Glutamatergic neuron (in vitro differentiated cells): ENCODE measurements at places on chromosomes 12 and 14.

DNA sequence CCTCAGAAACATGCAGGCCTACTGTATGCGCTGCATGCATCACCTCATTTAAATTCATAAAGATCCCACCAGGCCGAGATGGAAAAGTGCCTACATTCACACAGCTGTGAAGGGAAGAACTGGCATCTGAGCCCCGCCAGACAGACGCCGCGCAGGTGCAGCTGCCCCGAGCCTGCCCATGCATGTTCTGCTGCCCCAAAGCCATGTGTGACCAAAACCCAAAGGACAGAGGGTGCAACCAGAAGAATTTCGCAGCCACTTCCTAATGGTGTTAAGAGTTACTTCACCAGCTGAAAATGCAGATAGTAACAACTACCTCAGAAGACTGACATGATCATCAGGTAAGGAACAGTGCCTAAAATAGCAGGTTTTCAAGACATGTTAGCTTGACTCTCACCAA, 13.5 kb upstream of the KRT8 start:
- H3K27me3 ChIP-seq: peaks cover 2% of the 10 kb centered on the region
- no peaks in the 10 kb centered on the region for H3K36me3 ChIP-seq
- no peaks in the 10 kb centered on the region for H3K4me1 ChIP-seq
- no peak overlapping the region for H3K4me3 ChIP-seq
- DNase-seq: no peak
- H3K27ac ChIP-seq: no peak overlapping the region

DNA sequence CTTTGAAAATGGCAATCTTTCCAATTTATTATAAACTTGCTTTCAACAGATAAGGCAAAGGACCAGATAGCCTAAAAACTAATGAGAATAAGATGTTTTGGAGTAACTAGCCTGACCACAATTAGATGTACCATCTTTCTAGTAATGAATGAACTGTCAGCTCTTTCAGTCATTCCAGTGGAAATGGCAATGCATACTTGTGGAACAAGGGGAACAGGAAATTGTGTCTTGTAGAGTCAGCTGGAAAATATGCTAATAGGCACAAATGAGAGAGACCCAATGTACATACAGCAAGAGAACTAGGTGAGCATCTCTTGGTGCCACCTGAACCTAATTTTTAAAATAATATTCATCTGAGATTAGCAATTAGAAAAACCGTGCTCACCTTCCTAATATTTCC, 76.1 kb upstream of the GPHB5 start:
- peaks cover 19% of the 10 kb centered on the region for H3K36me3 ChIP-seq
- DNase-seq: no peak
- no peak overlapping the region for H3K27ac ChIP-seq
- H3K27me3 ChIP-seq: peaks cover 2% of the 10 kb centered on the region
- no peak overlapping the region for H3K4me3 ChIP-seq

GRCh38 chr12:5565933-5566599, 134.2 kb downstream of the NTF3 start:
- peaks cover 17% of the 10 kb centered on the region for H3K27me3 ChIP-seq
- H3K4me1 ChIP-seq: peaks cover 18% of the 10 kb centered on the region
- DNase-seq: no peak
- H3K4me3 ChIP-seq: no peak overlapping the region

DNA sequence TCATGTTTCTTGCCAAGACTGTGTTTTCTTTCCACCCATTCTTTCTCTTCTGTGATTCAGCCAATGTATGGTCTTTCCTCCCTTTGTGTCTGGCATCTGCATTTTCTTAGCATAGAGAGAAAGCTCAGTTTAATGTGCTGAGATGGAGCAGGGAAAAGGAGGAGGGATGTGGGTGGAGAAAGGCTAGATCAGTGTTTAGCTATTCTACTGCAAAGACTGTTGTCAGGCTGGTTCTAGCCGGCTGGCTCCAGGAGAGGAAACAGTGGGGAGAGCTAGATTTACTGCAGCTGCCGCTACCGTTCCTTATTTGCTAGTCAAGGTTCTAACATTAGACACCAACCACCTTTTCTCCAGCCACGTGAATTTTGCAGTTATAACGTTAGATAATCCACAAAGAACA, 5.2 kb upstream of the RIMKLB start:
- H3K36me3 ChIP-seq: no peaks in the 10 kb centered on the region
- H3K4me3 ChIP-seq: peak overlapping the region; percentile 28
- H3K27me3 ChIP-seq: no peaks in the 10 kb centered on the region
- H3K27ac ChIP-seq: peak overlapping the region; percentile 60

- H3K36me3 ChIP-seq: no peaks in the 10 kb centered on the region
- peaks cover 8% of the 10 kb centered on the region for H3K4me1 ChIP-seq
- no peaks in the 10 kb centered on the region for H3K27me3 ChIP-seq
- DNase-seq: no peak
These were observed 13.9 kb downstream of the SYT1 start for GRCh38 chr12:78878459-78878858.

DNA sequence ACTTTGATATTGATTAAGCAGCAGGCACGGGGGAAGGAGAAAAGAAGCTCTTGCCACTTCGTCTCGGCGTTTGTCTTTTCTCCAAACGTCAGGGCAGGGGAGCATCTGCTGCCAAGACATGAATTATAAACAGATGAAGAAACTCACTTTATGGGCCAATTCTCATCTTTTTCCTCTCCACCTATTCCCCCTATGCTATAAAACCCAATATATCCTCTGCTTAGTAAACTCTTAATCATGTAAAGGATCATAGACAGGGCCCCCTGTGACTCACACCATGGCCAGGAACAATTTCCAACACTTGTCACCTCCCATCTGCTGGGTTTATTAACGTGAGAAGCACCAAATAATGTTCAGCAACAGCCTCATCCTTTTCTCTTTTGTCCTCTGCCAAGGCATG, 1092.1 kb upstream of the TMEM132C start:
- peaks cover 5% of the 10 kb centered on the region for H3K27me3 ChIP-seq
- H3K4me1 ChIP-seq: no peaks in the 10 kb centered on the region
- no peak overlapping the region for H3K4me3 ChIP-seq
- no peak for DNase-seq
- peaks cover 17% of the 10 kb centered on the region for H3K36me3 ChIP-seq
- H3K27ac ChIP-seq: no peak overlapping the region

- H3K27ac ChIP-seq: no peak overlapping the region
- H3K27me3 ChIP-seq: no peaks in the 10 kb centered on the region
- H3K36me3 ChIP-seq: no peaks in the 10 kb centered on the region
- no peak for DNase-seq
These were observed 266.9 kb upstream of the PELI2 start for GRCh38 chr14:55851301-55851700.

DNA sequence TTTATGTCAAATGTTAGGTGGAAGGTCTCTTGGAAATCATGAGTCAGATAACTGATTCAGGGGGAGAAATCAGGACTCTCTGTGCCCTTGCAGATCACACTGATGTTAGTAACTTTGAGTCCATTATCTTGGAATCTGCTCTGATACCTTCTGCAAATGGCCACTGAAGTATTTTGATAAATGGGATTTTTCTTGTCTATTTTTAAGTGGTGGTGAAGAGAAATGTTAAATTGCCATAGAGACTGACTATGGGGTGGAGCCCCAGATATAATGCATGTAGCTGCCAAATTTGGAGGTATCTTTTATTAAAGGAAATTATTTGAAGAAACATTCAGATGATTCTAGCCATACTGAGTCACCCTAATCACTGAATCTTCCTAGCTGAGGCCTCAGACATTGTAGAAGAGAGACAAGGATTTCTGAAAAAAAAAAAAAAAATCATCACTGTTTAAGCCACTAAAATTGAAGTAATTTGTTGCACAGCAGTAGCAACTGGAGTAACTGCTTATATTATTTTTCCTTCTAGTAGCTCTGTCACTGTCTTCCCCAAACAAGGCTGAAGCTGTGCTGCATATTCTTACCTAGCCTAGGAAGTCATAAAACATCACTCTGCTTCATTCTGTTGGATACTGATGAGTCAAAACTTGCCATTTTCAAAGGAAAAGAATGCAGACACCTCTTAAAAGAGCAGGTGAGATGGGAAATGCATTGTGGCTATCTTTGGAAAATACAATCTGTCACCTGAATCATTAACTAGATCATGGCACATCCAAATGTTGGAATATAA, 36.0 kb upstream of the CLEC14A start:
- no peak overlapping the region for H3K27ac ChIP-seq
- no peaks in the 10 kb centered on the region for H3K27me3 ChIP-seq
- no peaks in the 10 kb centered on the region for H3K36me3 ChIP-seq
- no peak overlapping the region for H3K4me3 ChIP-seq
- DNase-seq: no peak

- H3K27ac ChIP-seq: no peak overlapping the region
- H3K36me3 ChIP-seq: no peaks in the 10 kb centered on the region
- no peak for DNase-seq
- no peaks in the 10 kb centered on the region for H3K4me1 ChIP-seq
- H3K27me3 ChIP-seq: no peaks in the 10 kb centered on the region
These were observed 615.2 kb downstream of the RPS29 start for GRCh38 chr14:48970943-48971342.

GRCh38 chr12:81212996-81213696, 135.3 kb downstream of the ACSS3 start:
- H3K4me3 ChIP-seq: no peak overlapping the region
- no peaks in the 10 kb centered on the region for H3K27me3 ChIP-seq
- H3K4me1 ChIP-seq: peaks cover 18% of the 10 kb centered on the region
- DNase-seq: no peak
- no peaks in the 10 kb centered on the region for H3K36me3 ChIP-seq

- H3K27ac ChIP-seq: no peak overlapping the region
- DNase-seq: no peak
- H3K27me3 ChIP-seq: no peaks in the 10 kb centered on the region
- H3K4me3 ChIP-seq: no peak overlapping the region
These were observed 799.7 kb downstream of the RPS29 start for GRCh38 chr14:48786498-48786897.

GRCh38 chr12:127083008-127083949, 1183.7 kb upstream of the TMEM132C start:
- no peak overlapping the region for H3K4me3 ChIP-seq
- H3K36me3 ChIP-seq: no peaks in the 10 kb centered on the region
- peaks cover 1% of the 10 kb centered on the region for H3K27me3 ChIP-seq
- no peak overlapping the region for H3K27ac ChIP-seq
- no peaks in the 10 kb centered on the region for H3K4me1 ChIP-seq

DNA sequence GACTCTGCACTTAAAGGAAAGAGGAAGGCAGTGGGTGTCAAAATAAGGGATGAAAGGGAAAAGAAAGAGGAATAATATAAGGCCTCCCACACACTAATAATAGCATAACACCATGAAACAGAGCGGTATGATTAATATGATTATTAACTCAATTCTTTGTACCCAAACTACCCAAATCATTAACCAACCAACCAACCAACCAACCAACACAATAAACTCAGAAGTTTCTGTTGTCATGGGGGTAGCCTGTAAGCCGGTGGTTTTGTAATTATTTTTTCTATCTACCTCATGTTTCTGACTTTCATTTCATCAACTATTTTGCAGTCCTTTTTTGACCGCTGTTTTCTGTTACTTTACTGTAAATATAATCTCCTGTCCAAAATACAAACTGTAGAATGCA, 105.8 kb downstream of the RERG start:
- no peaks in the 10 kb centered on the region for H3K27me3 ChIP-seq
- no peak overlapping the region for H3K27ac ChIP-seq
- no peaks in the 10 kb centered on the region for H3K4me1 ChIP-seq

- peaks cover 62% of the 10 kb centered on the region for H3K4me1 ChIP-seq
- H3K27me3 ChIP-seq: peaks cover 54% of the 10 kb centered on the region
- no peaks in the 10 kb centered on the region for H3K36me3 ChIP-seq
- no peak for DNase-seq
These were observed 5.1 kb upstream of the SIX1 start for GRCh38 chr14:60654334-60654821.

DNA sequence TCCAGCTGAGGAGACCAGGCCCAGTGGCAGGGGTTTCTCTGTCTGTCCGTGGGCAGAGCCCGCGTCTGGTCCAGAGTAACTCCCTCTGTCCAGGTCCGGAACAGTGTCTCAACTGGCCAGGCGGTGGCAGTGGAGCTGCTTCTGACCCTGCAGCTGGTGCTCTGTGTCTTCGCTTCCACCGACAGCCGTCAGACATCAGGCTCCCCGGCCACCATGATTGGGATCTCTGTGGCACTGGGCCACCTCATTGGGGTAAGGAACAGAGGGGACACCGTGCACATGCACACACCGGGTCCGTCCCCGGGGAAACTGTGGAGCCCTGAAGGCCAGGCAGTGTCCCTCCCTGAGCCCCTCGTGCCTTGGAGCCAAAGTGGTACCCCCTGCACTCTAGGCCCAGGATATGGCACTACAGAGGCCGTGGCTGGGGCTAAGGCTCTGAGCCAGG, 1.5 kb downstream of the AQP6 start:
- peaks cover 28% of the 10 kb centered on the region for H3K4me1 ChIP-seq
- H3K4me3 ChIP-seq: no peak overlapping the region
- no peaks in the 10 kb centered on the region for H3K36me3 ChIP-seq
- peaks cover 6% of the 10 kb centered on the region for H3K27me3 ChIP-seq
- no peak overlapping the region for H3K27ac ChIP-seq

- no peaks in the 10 kb centered on the region for H3K27me3 ChIP-seq
- no peaks in the 10 kb centered on the region for H3K4me1 ChIP-seq
- no peak overlapping the region for H3K27ac ChIP-seq
- DNase-seq: no peak
These were observed 23.7 kb upstream of the OSBPL8 start for GRCh38 chr12:76583301-76583700.

DNA sequence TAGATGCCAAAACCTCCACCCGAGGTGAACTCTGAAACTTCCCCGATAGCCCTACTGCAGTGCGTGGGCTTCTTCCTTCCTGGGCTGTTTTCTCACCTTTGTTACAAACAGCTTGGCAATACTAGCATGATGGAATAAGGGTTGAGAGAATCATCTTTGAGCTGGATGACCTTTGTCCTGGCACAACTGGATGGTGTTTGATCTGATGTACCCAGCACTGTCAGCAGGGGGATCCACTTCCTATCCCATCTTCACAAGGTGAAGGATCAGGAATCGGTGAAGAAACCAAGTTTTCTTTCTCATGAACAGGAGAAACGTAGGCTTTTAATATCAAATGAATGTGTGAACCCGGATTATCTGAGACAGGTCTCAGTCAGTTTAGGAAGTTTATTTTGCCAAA, 19.5 kb upstream of the LRRC10 start:
- H3K4me3 ChIP-seq: no peak overlapping the region
- no peaks in the 10 kb centered on the region for H3K36me3 ChIP-seq
- no peak for DNase-seq
- no peak overlapping the region for H3K27ac ChIP-seq

DNA sequence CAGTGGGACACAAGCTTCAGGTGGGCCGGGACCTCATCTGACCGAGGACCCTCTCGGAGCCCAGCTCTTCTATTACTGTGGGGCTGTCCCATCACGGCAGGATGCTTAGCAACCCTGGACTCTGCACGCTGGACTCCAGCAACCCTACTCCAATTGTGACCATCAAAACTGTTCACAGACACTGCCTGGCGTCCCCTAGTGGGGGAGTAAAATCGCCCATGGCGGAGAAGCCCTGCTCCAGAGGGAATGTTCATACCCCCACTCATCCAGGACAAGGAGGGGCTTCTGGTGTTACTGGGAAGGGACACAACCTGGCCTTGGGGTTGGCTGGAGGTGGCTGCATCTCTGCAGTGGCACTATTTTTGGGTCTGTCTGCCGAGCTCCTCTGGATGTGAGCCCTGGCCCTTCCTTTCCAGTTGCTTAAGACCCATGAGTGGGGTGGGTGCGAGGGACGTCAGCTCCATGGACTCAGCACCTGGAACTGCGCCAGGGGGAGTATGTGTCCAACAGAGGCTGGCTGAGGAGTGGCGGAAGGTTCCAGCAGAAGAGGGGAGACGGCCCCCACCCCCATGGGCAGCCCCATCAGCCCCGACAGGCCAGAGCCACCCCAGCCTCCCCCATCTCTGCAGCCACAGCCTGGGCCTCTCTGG, 103.8 kb downstream of the RFLNA start:
- H3K27me3 ChIP-seq: peaks cover 34% of the 10 kb centered on the region
- H3K4me1 ChIP-seq: peaks cover 30% of the 10 kb centered on the region
- no peak overlapping the region for H3K27ac ChIP-seq
- no peaks in the 10 kb centered on the region for H3K36me3 ChIP-seq

- H3K4me1 ChIP-seq: peaks cover 3% of the 10 kb centered on the region
- no peak overlapping the region for H3K4me3 ChIP-seq
- no peak for DNase-seq
- peaks cover 13% of the 10 kb centered on the region for H3K27me3 ChIP-seq
These were observed 4.8 kb downstream of the ARHGAP9 start for GRCh38 chr12:57474862-57475261.
